ENCODE measurements at places on chromosomes 4 and X.

DNA sequence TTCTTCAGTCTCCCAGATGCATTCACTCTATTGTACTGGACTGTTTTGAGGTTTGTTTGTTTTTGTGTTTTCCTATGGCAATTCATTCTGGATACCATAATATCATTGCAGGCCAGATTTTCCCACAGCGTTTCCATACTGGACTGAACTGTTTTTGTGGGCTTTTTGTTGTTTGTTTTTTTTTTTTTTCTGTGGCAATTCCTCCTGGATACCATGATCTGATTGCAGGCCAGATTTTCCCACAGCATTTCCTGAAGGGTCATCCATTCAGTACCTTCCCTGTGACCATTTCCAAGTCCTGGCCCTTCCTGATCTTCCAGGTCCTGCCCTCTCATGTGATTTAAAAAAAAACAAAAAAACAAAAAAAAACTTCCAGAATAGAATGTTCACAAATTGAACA lies 33.9 kb upstream of the FAM241A start:
- DNase-seq = no peak

DNA sequence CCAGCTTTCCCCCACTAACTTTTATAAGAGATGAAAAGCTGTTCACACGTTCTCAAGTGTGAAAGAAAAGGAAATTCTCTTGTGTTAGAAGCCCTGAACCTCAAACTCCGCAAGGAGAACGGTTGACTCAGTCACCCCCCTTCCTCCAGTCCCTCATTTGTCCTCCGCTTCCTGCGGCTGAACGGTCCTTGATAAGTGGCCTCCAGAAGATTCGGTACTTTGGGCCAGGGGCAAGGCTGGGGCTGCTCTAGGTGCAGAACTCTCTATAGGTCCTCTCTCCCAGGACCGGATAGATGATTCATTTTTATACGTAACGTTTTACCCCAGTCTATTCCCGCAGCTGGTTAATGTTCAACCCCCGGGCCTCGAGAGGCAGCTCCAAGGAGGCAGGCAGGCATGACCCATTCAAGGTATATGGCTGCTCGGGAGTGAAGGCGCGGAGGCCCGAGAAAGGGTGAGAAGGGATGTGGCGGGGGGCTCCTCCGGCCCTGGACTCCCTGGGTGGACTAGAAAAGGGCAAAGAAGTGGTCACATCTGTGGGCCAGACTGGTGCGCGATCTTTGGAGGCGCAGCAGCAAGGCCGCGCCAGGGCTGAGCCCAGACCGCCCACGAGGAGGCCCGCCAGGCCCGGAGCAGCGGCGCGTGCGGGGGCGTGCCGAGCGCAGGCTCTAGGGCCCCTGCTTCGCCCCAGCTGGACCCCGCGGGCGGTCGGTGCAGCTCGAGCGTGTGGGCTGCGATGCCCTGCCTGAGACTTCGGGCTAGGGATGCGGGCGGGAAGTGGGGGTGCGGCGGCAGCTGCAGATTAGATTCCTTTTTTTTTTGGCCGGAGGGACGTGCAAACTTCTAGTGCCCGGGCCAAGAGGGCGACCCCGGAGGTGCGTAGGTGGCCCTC lies 11.7 kb downstream of the PITX2 start:
- DNase-seq = no peak

DNA sequence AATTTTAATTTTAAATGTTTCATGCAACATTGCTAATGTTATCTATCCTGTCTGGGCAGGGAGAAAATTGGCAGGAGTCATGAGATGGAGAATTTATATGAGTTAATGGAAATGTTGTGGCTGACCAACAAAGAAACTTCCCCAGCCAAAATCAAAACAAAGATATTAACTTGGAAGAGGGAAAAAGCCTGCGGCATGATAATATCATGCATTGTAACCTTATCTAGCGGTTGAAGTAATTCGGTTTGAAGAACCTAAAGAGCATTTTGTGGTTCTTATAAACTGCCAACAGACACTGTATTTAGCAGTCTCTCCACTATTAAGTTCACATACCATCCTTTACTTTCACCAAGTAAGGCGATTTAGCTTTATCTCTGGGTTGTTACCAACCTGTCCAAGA lies 42.3 kb downstream of the DKK2 start:
- DNase-seq = no peak

DNA sequence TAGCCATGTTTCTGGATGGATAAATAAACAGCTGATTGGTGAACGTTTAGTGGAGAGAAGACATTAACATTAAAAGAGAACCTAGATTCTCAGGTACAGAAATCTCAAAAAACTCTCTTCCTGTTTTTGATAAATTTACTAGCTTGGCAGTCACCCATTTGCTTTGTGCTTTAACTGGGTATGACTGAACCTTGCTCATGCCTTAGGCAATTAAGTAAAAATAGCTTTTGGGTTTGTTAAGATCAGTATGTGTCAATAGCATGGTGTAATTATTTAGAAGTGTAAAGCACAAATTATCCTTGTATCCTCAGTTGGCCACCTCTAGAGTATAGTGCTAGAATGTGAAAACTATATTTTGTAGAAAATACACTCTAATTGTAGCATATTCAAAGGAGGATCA lies 200.0 kb downstream of the CFAP299 start:
- DNase-seq = no peak

DNA sequence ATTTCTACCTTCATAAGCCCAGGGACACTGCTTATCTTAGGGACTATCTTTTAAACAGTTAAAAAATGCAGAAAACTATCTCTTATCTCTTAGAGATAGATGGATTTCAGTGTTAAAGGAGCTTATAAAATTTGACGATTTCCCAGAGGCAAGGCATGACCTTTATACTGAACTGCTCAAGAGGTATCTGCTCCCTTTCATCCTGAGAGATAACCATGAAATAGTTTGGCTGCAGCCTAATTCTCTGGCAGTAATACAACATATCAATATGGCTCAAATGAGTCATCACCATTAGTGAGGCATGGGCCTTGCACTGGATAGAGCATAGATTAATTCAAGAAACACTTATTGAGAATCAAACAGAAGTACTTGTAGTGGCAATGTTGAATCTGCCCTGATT lies 348.2 kb upstream of the GRIA3 start:
- no peak for DNase-seq

DNA sequence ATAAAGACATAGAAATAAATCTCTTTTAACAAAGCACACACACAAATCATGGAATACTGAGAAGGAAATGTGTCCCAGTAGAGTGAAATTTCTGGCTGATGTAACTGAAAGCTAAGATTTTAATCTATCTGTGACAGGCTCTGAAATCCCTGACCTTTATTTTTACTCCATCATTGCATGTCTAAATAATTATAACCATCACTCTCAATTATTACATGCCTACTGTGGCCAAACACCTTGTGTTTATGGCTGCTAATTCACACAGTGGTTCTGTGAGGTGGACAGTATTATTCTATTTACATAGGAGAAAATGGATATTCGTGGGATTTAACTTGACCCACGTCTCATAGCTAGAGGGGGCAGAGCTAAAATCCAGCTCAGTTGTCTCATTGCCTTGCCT lies 438.1 kb downstream of the TLL1 start:
- DNase-seq = no peak

GRCh38 chrX:43939187-43939926 lies 33.8 kb downstream of the NDP start:
- no peak for DNase-seq

DNA sequence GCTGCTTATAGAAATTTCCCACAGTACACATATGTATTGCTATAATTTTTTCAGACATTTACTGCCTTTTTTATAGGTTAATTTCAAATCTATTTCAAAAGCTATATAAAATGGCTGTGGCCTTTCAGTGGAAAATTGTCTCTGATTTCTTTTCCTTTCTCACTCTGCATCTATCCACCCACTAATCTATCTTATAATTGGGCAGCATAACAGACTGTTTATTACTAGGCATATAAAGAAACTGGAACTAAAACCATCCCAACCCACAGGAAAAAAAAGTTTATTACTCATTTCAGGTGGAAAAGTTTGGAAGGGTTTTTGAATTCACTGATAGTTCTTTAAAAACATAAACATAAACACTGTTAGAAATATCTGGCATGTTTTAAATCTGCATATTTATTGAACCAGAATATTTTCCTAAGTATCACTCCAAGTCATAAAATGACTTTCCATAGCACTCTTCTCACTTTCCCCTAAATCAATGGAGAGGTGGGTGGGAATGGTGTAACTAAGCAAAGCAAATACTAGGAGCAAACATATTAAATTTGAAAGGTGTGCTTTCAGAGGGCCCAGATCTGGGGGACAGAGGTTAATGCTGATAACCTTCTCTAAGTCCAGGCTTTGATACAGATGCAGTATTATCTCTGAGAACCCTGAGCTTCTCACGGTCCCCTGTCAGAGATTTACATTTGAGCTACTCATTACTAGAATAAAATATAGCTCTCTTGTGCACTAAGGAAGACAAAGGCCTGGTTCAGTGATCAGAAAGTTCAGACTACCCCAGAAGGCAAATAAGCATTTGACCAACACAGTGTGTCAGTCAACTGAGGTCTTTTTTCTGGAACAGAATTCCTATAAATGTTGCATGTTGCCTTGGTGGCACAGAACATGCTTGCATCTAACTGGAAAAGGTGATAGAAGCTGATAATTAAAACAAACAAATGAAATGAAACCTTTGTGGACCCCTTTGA lies 328.3 kb downstream of the UNC5C start:
- no peak for DNase-seq

GRCh38 chr4:147840838-147841738 lies 109.2 kb downstream of the ARHGAP10 start:
- no peak for DNase-seq

- no peak for DNase-seq
These were observed 185.2 kb upstream of the RPS6KA3 start for GRCh38 chrX:20451929-20452328.

DNA sequence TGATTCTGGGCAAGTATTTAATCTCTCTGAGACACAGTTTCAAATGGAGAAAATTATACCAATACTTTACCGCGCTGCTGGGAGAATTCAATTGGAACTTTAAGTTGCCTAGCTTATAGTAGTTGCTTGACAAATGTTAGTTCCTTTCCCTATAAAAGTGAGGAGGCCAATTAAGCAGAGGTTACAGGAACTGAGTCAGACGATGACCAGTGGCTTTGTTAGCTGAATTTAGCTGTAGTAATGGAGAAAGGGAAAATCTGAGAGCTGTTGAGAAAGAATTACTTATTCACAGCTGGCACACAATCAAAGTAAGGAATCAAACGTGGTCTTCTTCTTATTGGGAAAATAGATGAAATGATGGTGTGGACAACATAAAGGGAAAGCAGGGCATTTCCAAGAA lies 29.6 kb downstream of the SMARCA1 start:
- no peak for DNase-seq

DNA sequence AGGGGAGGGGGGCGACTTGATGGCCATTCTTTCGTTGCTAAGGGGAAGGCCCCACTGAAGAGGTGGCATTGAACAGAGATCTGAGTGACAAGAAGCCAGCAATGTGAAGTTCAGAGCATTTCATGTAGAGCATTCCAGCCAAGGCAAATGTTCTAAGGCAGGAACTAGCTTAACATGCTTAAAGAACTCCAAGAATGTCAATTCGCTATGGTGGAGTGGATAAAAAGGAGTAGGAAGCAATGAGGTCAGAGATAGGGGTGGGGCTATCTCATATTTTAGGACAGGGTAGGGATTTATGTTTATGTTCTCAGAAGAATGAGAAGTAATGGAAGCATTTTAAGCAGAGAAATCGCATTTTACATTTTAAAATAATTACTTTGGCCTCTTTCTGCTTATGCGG lies 130.9 kb downstream of the TTC29 start:
- no peak for DNase-seq

GRCh38 chr4:180380733-180381132 lies 1862.5 kb upstream of the TENM3 start:
- no peak for DNase-seq

DNA sequence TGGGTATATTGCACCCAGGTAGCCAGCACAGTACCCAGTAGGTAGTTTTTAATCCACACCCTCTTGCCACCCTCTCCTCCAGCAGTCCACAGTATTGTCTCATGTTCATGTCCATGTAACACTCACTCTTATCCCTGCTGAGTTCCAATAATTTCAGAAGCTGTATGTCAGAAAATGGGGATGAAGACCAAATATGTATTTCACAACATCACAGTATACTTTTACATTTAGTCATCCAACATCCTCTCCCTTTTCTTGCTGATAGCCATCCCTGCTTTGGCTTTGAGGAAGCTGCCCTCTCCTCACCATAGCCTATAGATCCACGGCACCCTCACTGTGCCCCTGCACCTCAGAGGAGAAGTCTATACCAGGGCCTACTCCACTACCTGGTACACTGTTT lies 126.0 kb upstream of the LDB2 start:
- no peak for DNase-seq

- no peak for DNase-seq
These were observed 122.0 kb downstream of the CORIN start for GRCh38 chr4:47715716-47716416.

GRCh38 chr4:75016472-75016871 lies 83.6 kb downstream of the PARM1 start:
- no peak for DNase-seq

GRCh38 chr4:107897823-107898222 lies 33.5 kb upstream of the CYP2U1 start:
- no peak for DNase-seq

DNA sequence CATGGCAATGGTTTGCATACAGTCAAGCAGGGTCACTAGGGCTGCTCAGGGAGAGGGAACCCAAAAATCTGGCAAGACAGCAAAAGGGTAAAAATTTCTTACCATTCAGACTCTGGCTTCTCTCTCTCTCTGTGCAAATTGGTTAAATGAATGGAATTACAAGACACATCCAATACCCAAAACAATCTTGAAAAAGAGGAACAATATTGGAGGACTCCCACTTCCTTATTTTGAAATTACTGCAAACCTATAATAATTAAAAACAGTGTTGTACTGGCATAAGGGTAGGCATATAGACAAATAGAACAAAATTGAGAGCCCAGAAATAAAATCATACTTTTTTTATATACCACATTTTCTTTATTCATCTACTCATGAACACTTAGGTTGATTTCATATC lies 24.1 kb downstream of the ETDA start:
- DNase-seq = no peak

DNA sequence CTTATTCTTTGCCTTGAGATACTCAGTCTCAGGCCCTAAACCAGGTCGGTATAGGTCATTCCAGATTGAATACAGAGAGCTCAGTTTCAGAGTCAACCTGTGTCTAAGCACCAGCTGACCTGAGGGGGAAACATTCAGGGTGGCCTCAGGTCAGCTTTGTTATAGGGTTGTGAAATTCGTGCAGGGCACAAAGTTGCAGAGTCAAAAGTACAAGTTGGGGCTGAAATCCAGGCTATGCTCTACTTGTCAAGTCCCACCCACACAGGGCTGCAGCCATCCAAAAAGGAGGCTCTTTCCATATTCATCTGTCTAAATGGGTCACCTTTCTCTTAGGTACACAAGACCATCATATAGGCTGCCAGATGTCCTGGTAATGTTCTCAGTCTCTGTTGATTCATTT lies 89.7 kb downstream of the ITIH6 start:
- no peak for DNase-seq

GRCh38 chr4:147909225-147909624 lies 177.3 kb downstream of the ARHGAP10 start:
- DNase-seq = no peak

- no peak for DNase-seq
These were observed 46.6 kb downstream of the PGRMC2 start for GRCh38 chr4:128241019-128241418.

Measured in activated effector memory CD4-positive, alpha-beta T cell treated with Interleukin-2 at 50 U/mL for 16 hours (primary cell).